Progenitor cell of endocrine pancreas (in vitro differentiated cells): ENCODE measurements at places on chromosomes 1 and 21. TPM values are rescaled to one million over a fixed set of nuclear protein-coding genes. Genes with fewer than 3 reads are reported as not detected.

The SYDE2 gene
- 24.2 and 24.6 TPM in 2 replicates for total RNA-seq

The DMBX1 gene
- total RNA-seq: not detected in 2 replicates

The KLHDC9 gene
- total RNA-seq: 14.7 and 16.7 TPM in 2 replicates

The FCMR gene
- not detected in 2 replicates for total RNA-seq

The PGBD2 gene
- total RNA-seq: 16.0 and 16.6 TPM in 2 replicates

The KIF21B gene
- 10.1 and 11.4 TPM in 2 replicates for total RNA-seq

The TIE1 gene
- 0.53 and 1.2 TPM in 2 replicates for total RNA-seq

The TAGLN2 gene
- 153 and 159 TPM in 2 replicates for total RNA-seq

The PER3 gene
- 2.6 and 2.9 TPM in 2 replicates for total RNA-seq

The BCL2L15 gene
- 0.16 and 0.67 TPM in 2 replicates for total RNA-seq

The PLA2G2F gene
- total RNA-seq: not detected in 2 replicates

The IL12RB2 gene
- total RNA-seq: not detected in 2 replicates

The BARHL2 gene
- total RNA-seq: not detected in 2 replicates
